ENCODE measurements at places on chromosomes 6 and 20.

DNA sequence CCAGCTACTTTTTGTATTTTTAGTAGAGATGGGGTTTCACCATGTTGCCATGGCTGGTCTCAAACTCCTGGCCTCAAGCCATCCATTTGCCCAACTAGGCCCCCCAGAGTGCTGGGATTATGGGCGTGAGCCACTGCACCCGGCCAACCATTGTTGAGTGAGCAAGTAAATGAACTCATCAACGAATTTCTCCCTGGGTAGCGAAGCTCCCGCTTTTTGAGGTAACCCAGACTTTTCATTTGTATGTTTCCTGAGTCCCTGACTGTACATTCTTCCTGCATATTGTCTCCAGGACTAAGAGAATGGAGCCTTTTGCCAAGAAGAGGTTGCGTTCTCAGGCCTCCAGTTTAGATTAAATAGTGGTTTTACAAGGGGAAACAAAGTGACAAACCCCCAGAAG lies 36.4 kb downstream of the RIPOR3 start:
- peak; percentile 16 for DNase-seq

GRCh38 chr20:55632592-55632991 lies 372.7 kb downstream of the CBLN4 start:
- no peak for DNase-seq

GRCh38 chr6:36754582-36755434 lies 57.2 kb downstream of the RAB44 start:
- DNase-seq = no peak

DNA sequence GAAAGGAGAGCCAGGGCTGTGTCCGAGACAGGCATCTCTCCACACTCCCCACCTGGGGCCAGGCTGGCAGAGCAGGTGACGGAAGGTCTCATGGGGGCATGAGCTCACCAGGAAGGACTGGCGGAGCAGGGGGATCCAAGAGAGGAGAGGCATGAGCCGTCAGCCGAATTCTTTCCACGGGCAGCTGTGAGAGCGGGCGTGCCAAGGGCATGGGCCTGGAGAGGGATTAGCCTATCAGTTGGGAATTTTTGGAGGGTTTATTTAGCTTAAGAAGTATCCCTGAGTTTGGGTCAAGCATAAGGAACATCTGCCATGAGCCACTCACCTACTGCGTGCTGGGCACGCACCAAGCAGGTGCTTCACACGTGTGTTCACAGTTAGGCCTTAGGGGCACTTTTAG lies 60.2 kb upstream of the ZNFX1 start:
- DNase-seq = no peak

DNA sequence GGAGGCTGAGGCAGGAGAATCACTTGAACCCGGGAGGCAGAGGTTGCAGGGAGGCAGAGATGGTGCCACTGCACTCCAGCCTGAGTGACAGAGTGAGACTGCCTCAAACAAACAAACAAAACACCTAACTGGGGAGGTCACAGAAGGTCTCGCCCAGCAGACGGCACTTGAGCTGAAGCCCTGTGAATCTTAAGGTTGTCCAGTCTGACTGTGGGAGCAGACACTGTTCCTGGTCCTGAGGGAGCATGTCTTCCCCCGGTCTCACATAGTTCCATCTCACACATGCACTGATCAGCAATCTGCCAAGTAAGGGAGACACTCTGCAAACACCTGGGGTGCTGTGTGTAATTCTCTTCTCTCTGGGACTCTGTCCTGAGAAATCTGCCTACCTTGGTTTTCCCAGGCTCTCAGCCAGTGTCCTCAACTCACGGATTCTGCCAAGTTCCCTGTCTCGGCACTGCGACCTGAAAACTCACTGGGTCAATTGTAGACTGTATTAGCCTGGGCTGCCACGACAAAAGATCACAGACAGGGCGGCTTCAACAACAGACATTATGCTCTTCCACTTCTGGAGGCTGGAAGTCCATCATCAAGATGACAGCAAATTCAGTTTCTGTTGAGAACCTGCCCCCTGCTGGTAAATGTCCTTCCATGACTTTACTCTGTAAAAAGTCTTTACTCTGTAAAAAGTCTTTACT lies 94.3 kb downstream of the JPH2 start:
- DNase-seq = no peak

DNA sequence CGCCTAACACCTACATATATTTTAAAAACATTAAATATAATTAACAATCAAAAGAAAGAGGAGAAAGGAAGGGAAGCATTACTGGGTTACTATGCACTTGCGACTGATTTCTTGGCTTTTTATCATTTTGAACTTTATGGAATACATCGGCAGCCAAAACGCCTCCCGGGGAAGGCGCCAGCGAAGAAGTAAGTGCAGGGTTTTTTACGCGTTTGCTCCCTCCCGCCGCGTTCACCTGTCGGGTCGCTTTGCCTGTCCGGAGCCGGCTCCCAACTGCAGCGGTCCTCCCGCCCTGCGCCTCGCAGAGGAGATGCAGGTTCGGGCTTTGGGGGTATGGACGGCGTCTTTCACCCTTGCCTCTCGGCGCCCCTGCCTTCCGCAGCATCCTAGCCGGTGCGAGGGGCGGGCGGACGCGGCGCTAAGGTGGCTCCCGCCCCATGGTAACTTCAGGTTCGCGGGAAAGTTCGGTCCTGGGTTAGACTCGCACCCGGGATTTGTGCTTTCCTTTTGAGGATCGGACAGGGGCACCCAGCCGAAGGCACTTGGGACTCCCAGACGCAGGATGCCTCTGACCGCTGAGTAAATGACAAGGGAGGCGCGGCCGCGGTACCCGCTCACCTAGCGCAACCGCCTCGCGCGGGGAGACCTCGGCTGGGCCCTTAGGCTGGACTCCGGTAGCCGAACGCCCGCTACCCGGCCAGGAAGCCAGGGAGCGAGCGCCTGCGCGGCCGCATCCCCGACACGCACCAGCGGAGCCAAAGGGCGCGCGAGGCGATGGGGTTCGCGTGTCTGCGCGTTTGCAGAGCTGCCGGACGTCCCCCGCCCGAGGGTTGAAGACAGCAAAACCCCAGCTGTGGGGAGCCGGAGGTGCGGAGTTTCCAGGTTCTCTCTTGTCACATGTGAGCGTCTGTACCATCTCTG lies 891 bp downstream of the RSPO3 start:
- no peak for DNase-seq
